ENCODE measurements at places on chromosomes 3 and 15.

- no peak for DNase-seq
These were observed 141.0 kb upstream of the HACD2 start for GRCh38 chr3:123725652-123726400.

DNA sequence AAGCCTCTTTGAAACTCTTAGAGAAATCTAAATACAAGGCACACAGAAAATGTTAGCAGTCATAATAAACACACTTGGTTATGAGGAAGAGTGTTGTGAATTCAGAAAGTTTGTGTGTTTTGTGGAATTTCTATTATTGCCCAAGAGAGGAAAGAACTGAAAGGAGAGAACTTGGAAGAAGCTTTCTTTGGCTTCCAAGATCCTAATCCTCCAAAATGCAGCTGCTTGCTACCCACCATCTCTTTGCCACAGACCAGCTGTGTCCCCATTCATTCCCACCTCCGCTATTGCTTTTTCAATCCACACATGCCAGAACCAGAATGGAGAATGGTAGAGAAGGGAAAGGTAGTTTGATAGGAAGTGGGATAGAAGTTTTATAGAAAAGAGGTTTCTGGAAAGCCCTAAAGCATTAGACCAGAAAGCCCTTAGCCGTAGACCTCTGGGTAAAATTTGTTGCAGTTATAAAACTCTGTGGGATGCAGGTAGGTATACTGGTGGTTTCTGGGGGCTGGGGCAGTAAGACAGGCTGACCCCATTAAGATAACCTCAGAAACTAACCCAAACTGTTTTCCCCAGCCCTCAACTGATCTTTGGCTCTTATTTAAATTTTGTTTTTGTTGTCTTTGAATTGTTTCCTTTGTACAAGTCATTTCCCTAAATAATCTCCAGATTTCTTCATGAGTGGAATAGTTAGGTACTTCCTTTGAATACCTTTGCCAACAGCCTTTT, 108.5 kb downstream of the FILIP1L start:
- peak; percentile 51 for DNase-seq

DNA sequence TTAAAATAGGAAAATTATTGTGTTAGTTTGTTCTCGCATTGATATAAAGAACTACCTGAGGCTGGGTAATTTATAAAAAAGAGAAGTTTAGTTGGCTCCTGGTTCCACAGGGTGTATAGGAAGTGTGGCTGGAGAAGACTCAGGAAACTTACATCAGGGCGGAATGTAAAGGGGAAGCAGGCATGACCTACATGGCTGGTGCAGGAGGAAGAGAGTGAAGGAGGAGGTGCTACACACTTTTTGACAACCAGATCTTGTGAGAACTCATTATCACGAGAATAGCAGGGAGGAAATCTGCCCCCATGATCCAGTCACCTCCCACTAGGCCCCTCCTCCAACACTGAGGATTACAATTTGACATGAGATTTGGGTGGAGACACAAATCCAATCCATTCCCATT, 490.7 kb downstream of the RBMS3 start:
- DNase-seq = no peak

GRCh38 chr3:94614192-94614591, 551.3 kb downstream of the NSUN3 start:
- no peak for DNase-seq

DNA sequence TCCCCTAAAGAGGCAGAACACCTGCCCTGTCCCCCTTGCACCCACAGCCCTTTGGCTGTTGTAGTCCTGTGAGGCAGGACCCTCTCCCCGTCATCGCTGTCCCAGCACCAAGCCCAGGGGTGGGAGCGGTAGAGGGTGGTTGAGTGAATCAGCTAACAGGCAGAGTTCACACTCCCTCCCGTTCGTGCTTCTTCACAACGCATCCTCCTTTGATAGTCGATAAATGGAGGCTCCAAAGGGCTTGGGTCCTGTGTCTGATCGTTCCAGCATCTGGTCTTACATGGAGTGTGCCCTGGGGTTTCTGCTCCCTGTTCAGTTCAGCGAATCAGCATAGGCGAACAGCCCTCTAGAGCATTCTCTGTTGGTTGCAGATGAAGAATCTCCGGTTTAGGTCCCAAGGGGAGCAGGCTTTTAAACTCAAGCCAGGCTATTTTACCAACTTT, 820 bp upstream of the HMCES start:
- DNase-seq = no peak

DNA sequence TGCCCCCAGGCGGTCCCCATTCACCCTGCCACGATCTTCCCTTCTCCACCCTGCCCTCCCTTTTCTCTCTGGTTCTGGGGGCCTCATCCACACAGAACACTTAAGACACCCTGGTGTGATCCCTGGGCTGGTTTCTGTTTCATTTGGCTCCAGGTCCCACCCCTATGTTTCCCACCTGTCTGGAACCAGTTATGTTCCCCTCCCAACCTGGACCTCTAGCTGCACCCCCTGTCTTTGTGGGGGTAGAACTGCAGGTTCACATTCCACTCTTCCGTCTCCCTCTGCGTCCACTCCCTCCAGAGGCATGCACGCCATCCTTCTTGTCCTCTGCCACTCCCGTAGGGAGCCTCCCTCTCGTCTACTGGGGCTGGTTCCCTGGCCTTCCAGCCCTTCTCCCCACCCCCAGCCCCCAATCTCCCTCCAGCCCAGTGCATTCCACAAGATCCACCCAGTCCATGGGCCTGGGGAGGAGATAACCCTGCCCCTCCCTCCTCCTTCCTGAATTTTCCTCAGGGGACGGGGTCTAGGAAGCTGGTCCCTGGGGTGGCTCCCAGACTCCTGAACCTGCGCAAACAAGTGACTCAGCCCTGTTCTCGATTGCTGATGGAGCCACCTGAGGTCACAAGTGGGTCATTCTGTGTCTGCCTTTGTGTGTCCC, 73.8 kb downstream of the ABTB1 start:
- DNase-seq = no peak

DNA sequence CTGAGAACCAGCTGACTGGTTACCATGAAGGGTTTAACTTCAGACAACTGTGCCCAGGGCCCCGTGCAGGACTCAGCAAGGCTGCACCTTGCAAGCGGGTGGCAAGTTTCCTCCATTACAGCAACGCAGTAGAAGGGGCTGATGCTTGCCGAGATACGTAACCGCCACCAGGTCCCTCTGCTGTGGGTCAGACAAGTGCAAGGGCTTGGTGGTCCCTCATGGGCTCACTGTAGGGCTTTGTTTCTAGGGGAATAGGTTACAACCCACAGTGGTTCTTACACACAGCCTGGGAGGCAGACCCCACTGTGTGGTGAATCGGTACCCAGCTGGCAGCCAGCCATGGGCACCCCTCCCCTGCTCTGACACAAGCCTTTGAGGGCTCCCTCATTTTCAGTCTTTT, 15.5 kb upstream of the SNRPA1 start:
- no peak for DNase-seq

GRCh38 chr15:49964061-49964460, 155.0 kb downstream of the ATP8B4 start:
- DNase-seq = peak; percentile 2

DNA sequence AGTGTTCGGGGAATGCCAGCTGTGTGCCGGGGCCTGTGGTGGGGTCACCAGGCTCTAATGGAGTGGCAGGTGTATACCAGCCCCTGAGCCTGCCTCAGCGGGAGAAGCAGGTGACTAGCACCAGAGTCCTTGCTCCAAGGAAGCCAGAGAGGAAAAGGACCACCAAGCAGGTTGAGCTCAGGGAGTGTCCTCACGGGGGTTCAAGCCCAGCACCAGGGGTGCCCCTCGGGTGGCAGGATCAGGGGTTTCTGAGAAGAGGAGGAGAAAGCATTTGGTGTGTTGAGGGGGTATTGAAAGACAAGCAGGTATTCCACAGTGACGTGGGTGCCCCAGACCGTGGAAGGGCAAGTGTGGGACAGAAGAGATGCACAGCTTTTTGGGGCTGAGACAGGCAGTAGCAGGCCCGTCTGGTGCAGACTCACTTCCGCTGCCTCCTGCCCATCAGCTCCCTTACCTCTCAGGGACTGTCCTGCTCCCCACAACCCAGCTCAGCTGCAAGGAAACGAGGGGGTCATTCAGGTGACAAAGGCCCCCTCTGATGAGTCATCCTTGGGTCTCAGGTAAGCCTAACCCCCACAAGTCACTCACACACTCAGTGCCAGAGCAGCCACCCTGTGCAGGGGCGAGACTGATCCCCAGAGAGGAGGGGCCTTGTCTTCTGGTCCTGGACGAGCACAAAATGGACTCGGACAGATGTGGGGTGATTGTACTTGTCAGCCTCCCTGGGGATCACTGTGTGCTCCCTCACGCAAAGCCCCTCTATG, 21.4 kb upstream of the POC1A start:
- DNase-seq = no peak

- peak; percentile 73 for DNase-seq
These were observed 101.0 kb downstream of the OSBPL10 start for GRCh38 chr3:31880020-31880419.

GRCh38 chr3:194865615-194866014, 179.9 kb downstream of the FAM43A start:
- DNase-seq = no peak

GRCh38 chr3:121998030-121998580, 23.9 kb downstream of the ILDR1 start:
- DNase-seq = peak; percentile 64

DNA sequence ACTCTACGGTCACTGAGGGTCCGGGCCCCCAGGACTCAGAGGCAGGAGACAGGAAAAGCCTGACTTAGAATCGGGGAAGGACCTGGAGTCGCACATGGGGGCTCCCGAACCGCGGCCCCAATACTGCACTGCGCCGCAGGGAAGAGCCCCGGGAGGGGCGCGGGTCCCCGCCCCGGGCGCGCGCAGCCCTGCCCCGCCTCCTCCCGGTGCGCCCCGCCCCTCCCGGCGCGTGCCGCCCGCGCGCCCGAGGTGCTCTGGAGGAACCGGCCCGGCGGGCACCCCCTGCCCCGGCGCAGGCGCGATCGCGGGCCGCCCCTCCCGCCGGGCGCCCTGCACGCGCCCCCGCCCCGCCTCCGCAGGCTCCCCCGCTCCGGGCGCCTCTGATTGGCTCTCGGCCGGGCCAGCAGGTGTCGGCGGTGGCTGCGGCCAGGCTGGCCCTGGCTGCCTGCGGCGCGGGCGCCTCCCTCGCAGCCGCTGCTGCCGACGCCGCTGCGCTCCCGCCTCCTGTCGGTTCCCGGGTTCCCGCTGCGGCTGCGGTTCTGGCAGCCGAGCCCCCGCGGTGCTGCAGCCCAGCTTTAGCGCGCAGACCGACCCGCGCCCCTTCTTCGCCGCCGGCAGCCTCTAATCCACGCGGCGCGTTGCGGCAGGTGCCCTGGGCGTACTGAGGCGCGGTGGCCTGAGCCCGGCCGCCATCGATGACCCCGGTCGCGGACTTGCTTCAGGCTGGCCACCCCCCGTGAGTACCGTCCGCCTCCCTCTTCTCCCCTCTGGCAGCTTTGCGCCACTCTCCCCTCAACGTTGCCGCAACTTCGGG, at the start of gene MYRIP:
MYRIP (plus strand) TSS at position 429 of the 814 bp plus-strand sequence. CDS start 91,208 bp downstream, outside the sequence.
- DNase-seq = peak; percentile 5

GRCh38 chr3:133424937-133425869, 25.3 kb downstream of the BFSP2 start:
- DNase-seq = no peak

DNA sequence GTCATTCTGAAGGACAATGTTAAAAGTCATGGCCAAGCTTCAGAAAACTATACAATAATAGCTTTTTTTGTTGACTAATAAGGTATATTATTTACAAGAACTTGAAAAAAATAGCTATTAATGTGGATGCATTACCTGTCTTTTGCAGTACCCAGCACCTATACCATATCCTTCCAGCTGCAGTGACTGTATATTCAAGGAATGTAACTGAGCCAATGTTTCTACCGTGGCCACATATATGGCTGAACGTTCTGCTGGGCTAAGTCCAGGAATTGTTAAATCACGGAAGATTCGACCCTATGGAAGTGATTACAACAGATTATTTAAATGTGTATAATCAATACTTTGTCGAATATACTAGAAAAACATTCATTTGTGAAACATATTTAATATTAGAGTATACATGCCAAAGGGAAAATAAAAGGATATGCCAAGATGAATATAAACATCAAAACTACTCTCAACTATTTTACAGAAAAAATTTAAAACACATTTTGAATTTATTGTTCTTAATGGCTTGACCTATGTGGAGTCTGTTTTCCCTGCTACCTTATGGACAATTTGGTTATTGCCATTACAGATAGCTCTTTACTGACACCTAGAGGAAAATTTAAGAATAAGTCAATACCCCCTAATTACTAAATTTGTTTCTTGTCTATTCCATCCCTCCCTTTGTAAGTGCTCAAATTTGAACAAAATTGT, 17.6 kb downstream of the ACAD11 start:
- peak; percentile 59 for DNase-seq

- DNase-seq = no peak
These were observed 197.0 kb upstream of the CFAP20DC start for GRCh38 chr3:59246719-59247401.

GRCh38 chr3:60598671-60599070, 652.6 kb downstream of the FHIT start:
- peak; percentile 48 for DNase-seq

- no peak for DNase-seq
These were observed 10.0 kb upstream of the ST8SIA2 start for GRCh38 chr15:92383519-92384324.

Measured in iris pigment epithelial cell (primary cell).